D721Med (cell line): ENCODE measurements at places on chromosomes 3 and 15.

DNA sequence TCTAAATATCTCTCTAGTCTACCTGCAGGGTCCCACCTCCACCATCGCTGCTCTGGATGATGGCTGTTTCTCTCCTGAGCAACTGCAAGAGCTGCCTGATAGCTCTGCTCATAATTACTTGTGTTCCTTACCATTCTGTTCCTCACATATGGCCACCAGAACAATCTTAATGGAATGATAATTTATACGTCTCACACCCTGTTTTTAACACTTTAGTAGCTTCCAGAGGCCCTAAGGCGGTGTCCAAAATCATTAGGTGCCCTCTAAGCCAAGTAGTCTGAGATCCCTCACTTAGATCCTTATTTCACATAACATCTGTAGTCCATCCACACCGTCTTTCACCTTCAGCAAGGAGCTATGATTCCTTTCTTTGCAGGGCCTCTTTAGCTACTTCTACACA is 373.3 kb downstream of the GBE1 start:
- DNase-seq, result no peak

DNA sequence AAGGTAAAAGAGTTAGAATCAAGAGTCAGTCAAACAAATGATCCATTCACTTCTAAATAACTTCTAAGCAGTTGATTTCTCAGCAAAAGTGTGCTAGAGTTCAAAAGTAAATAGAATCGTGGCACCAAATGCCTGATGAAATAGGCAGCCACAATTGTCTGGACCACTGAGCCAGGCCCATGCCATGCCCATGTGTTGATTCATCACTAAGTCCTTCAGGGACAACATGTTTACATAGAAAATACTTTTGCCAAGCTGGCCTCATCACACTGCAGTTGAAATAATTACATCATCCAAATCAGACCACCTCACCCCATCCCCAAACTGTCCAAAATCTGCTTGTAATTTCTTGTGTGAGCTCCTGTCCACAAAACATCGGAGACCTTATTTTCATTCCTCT is 216.3 kb downstream of the IGSF11 start:
- DNase-seq, result no peak

DNA sequence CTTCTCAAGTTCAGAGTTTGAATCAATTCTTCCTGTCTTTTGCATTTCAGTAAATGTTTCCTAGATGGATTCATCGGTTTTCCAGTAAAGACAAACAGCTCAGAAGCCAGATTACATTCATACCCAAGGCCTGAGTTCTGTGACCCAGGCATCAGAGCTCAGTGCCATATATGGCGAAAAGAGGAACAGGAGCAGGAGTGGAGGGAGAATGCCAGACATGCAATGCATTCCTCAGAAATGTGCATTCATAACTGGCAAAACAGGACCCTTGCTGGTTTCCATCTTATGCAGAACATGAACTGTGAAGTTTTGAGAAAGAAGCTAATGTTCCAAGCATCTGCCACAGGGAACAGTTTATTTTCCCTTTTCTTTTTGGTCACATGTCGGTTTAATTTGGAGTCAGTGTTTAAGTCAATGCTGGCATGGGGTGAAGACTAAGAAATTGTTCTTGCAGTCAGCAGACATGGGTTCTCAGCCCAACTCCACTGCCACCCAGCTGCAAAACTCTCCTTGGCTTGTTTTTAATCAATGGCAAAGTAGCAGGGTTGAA is 116.5 kb downstream of the LPP start:
- no peak for DNase-seq

DNA sequence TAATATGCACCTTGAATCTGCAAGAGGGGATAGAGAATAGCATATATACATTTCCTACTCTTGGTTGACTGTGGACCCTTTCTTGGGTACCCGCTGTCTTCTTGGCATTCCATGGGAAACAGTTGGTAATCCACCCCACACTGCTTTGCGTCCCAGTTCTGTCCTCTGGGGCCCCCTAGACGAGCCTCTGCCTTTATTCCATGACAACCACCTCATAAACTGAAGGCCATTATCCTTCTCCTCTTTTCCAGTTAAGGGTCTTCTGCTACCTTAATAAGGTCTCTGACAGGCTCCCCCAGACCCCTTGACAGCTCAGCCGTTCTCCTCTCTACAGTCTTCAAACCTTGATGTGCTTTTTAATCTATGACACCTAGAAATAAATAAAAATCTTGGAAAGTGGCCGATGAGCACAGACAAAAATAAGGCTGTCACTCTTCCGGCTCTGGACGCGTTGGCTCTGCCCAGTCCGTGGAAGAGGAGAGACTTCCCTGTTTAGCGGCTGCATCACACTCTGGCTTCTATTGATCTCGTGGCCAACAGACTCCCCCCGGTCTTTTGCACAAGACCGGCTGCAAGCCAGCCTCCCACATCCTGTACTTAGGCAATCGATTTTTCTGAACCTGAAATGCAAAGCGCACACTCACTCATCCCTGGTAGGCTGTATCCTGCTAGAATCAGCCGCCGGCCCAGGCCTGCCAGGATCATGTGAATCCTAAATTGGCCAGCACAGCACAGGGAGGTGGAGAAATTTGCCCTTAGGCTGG is 251.0 kb upstream of the TLE3 start:
- no peak for DNase-seq

GRCh38 chr3:40980467-40980866 is 218.8 kb upstream of the CTNNB1 start:
- DNase-seq, result no peak

- no peak for DNase-seq
Observed at GRCh38 chr15:69468241-69469121, 15.9 kb downstream of the RPLP1 start.

DNA sequence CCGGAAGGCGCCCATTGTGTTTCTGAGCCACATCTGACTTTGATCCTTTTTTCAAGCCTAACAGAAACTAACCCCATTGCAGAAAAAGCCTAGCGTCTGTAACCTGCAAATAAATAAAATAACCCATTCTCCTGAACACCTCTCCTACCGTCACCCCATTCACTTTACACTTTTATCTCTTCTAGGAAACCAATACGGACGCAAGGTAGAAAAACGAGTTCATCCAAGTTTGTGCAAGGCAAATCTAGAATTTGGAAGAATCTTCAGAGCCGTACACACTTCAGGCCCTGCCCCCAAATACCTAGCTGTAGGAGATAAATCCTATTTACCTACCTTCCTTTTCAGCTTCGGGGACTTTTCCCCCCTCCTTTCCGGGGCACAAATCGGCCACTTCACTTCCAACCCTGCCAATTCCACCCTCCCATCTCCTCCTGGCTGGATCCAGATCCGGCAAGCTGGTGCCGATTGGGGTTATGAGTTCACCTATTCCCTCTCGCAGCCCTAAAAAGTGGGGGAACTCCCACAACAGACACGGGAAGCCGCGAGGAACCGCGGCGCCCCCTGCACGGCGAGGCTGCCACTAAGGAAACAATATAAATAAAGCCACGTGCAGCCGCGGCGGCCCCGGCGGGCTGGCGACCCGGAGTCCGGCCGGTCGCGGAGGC is 987 bp downstream of the PRTG start:
- DNase-seq, result no peak

DNA sequence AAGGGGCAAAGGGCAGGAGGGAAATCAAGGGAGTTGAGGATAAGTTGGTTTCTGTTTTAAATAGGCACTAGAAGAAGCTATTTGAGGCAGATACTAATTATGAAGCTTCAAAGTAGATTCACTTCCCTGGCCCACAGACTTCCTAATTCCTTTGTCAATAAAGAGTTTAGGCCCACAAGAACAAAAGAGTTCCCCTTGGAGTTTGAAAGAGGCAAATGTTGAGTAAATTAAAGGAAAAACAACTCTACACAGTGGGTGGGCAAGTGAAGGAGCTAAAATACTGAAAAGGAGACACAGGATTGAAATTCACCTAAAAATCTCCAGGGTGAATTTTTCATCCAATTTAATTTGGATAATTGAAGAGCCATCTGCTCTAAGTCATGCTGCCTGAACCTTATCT is 411.7 kb upstream of the RORA start:
- no peak for DNase-seq
